Activated T-helper 1 cell treated with anti-CD3 and anti-CD28 coated beads, Interleukin-2, amount 50 U/mL, for 16 hours (primary cell): ENCODE measurements at places on chromosomes 7 and 10.

DNA sequence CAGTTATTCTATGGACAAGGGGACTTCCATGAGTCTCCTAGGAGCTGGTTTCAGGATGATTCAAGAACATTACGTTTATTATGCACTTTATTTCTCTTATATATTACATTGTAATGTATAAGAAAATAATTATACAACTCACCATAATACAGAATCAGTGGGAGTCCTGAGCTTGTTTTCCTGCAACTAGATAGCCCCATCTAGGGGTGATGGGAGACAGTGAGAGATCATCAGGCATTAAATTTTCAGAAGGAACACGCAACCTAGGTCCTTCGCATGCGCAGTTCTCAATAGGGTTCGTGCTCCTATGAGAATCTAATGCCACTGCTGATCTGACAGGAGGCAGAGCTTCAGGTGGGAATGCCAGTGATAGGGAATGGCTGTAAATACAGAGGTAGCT lies 137.9 kb downstream of the ANKRD30A start:
- DNase-seq, result no peak

- DNase-seq, result no peak
These were observed 119.8 kb upstream of the PCBD1 start for GRCh38 chr10:71008150-71008549.

GRCh38 chr10:91590904-91591796 lies 41.7 kb downstream of the PPP1R3C start:
- no peak for DNase-seq

DNA sequence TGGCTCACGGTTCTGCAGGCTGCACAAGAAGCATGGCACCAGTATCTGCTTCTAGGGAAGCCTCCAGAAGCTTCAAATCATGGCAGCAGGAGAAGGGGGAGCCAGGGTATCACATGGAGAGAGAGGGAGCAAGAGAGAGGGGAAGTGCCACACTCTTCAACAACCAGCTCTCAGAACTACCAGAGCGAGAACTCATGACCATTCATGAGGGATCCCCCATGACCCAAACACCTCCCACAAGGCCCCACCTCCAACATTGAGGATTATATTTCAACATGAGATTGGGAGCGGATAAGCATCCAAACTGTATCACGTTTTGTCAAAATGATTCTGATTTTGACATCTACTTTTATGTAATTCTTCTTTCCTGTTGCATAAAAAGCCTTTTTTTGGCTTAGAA lies 38.5 kb downstream of the CREM start:
- no peak for DNase-seq

DNA sequence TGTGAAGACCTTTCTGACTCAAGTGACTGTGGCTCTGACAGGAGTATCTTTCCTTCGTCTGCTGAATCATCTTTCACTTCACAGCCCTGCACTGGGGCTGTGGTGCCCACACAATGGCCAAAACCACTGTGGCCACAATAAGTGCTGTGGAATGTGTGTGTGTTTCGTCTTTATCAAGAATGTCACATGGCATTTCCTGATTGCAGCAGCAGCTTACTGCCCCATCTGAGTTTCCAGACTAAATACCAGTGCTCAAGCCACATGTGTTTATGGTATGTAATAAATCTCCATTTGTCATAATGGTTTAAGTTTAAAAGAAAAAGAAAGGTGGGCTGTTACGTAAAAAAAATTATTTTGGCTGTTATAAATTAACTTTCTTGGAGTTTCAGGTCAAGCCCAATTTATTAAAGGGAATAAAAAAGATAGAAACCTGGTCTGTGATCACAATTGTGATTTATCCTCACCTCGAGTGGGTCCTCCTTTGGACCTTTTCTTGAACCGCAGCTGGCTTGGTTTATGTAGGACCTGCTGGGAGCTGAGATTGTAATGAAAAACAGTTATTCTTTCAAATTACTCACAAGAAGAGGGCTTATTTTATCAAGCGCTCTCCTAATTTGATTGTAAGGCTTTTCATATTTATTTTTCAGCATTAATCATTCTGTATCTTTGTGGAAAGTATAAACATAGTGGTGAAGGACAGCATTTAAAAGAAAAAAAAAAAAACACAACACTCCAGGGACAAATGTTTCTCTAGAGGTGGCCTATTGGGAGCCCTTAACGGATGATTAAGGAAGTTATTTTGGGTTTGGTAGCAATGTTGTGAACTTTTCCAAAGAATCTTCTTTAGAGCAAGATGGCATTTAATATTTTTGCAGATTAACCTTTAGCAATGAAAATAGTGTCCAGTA lies 116.2 kb downstream of the LRMDA start:
- DNase-seq, result no peak

DNA sequence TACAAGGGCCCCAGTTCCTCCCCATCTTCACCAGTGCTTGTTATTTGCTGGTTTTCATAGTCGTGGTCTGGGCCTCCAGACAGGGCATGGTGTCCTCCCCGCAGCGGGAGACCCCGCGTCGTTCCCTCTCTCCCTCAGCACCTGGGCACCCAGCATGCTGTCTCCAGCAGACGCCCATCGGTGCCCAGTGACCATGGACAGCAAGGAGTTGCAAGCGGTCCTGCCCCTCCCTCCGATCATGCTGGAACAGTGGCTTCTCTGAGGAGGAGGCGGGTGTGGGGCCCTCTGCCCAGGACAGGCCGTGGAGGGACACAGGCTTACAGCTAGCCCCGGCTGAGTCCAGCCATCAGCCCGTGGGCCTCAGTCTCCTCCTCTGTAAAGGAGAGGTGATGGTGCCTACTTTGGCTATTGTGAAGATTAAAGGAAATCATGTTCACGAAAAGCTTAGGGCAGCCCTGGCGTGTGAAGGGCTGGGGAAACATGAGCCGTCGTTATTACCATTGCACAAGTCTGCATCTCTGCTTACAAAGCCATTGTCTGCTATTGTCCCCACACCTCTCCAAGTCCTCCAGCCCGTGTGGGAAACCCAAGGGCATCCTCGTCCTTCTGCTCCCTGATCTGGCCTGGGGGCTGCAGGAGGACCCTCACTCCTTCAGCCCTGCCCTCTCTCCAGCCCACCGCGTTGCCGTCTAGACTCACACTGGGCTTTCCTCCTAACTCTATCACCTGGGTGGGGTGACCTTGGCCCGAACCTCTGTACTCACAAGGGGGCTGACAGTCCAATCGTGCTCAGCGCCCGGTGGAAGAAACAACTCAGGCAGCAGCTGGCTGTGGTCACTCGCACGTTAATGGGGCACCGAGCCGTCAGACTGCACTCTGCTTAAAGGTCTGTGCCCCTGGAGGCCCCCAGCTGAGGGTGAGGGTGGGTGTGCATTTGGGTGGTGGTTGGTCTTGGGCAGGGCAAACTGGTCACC lies 29.9 kb downstream of the EN2 start:
- DNase-seq, result no peak

DNA sequence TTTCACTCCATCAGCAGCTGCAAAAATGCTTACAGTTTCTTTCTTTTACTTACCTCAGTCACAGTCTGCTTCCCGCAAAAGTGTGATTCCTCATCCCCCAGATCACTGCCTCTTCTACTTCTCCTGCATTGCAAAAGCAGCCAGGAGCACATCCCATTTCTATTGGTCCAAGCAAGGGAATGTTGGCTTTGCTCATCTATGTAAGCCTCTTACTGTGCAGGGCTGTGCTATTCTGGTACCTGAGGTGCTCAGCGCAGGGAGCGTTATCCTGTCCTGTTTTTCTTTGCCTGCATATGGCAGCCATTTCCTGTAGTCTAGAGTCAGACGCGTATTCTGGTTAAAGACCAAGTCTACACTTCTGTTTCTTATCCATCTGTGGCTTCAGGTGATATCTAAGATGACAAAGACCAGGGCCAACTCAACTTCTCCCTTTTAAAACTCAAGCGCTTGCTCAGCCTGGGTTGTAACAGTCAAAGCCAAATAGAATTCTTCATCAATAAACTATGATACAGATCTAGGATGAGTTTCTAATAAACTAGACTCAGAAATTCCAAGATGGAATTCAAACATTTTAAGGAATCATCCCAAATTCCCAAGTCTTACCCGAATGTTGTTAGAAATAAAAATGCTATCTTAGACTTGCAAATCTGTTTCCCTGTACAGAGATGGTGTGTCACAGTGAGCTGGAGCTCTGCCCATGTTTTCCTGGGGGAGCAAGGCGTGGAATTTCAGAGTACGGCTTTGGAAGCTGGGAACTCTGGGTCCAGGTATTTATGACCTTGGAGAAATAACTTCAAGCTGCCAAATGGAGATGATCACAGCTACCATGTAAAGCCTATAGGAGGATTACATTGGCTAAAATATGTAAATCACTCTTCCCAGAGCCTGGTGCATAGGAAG lies 6.1 kb upstream of the RBM17 start:
- no peak for DNase-seq

DNA sequence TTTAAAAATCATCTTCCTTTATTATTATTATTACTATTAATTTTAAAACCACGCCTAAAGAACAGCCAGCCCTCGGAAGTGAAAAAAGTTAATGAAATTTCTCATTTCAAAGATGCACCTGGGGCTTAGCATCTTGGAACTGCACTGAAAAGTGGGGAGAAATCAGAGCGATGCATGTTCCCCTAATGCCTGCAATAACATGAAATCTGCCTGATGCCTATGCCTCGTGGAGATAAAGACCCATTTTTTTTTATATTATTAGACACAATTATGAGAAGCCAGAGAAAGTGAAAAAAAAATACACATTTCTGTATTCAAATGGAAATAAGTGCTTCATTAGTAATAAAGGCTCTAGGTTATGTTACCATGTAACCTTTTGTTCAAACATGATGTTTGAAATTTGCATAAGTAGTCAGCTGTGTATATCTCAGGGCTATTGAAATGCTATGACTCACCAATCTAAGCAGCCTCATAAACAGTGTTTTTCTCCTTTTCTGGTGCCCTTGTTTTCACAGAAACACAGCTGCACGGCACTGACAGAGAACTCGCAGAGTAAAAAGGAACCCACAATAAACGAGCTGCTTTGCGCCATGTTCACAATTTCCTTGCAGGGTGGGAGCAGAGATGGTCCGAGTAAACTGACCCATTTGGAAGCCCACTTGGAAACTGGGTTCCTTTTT lies 175.8 kb upstream of the PRKCQ start:
- DNase-seq, result no peak

GRCh38 chr10:548238-548901 lies 141.1 kb downstream of the DIP2C start:
- DNase-seq, result no peak

DNA sequence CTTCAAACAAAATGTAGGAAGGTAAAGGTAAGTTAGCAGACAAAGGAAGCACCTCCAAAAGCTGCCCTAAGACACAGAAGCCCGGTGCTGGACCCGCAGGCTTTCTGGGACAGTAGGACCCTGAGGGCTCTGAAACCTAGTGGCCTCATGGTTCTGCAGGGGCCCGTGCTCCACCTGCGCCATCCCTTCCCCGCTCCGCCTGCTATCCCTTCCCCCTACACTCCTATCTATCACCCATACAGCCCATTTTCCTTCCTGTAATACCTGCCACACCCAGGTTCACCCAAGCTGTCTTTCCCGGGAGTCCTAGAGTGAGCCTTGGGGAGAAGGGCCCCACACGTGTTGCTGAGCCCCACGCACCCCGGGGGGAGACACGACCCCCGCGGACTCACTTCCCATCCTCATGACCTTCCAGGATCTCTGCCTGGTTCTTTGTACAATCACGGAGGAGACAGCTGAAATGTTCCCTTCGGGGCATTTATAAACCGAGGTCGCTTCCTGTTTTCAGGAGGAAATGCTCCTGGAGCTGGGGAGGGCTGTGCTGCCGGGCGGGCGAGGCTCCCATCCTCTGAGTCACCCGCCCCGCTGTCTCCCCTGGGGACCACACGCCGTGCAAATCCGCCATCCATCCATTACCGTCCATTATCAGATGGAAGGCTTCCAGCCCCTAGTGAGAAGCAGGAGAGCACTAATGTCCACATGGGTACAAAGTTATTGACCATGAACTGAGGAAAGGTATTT lies 251.7 kb upstream of the PITRM1 start:
- DNase-seq, result no peak

- DNase-seq, result no peak
These were observed 278.2 kb downstream of the SNX13 start for GRCh38 chr7:17661982-17662585.

GRCh38 chr10:14567421-14567820 lies 207.3 kb downstream of the FAM107B start:
- no peak for DNase-seq

GRCh38 chr10:68212721-68213352 lies 19.1 kb downstream of the ATOH7 start:
- DNase-seq, result no peak

DNA sequence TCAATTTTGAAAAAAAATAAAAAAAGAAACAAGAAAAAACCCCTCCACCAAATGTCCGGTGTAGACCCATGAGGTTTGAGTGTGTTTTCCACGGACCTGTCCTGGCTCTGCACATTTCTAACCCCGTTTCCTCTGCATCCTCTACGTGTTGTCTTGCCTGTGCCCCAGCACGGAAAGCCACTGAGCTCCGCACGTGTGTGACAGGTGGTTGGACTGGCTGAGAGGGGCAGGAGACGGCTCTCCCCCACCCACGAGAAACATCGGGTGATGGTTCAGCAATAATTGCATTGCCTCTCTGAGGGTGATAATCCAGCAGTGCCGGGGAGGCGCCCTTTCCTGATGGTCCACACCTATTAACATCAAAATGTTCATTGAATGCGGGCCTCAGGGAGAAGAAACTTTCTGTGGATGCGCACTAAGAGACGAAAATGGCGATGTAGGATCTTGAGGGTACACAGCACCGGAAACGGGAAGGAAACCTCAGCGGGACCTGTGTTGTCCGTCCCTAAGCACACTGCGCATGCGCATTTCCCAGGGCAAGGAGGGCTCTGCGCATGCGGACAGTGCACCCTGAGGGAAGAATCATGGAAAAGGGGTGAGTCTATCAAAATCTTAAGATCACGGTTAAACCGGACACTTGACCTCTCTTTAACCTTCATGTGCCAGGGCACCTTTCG lies 470.1 kb upstream of the ADARB2 start:
- no peak for DNase-seq

GRCh38 chr7:24740871-24741270 lies 16.4 kb downstream of the GSDME start:
- no peak for DNase-seq

GRCh38 chr7:18408461-18408860 lies 87.1 kb upstream of the HDAC9 start:
- no peak for DNase-seq

DNA sequence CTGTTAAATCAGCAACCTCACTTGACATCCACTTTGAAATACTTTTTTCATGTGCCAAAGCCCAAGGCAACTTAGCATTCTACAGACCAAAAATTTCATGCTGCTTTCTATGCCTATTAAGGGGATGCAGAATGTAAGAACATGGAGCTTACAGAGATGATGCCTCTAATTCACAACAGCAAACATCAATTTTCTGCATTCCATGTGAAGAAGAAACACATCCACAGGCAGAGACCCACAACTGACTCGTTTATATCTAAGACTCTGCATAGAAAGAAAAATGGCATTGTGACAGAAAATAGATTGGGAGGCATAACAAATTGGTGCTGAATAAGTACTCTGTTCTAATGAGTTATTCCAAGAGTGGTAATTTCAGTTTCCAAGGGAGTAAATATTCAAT lies 107.6 kb downstream of the SGMS1 start:
- no peak for DNase-seq

GRCh38 chr7:5477723-5478531 lies 54.3 kb upstream of the TNRC18 start:
- DNase-seq, result no peak

GRCh38 chr10:78178940-78179339 lies 145.3 kb downstream of the RPS24 start:
- no peak for DNase-seq
